ENCODE measurements at places on chromosomes 5 and 9. TPM values are rescaled to one million over a fixed set of nuclear protein-coding genes. Genes with fewer than 3 reads are reported as not detected.
A peak's percentile ranks its signal among the peaks of the same experiment; 100 is the strongest.

GFI1B gene
- 0.19 TPM for total RNA-seq

DNA sequence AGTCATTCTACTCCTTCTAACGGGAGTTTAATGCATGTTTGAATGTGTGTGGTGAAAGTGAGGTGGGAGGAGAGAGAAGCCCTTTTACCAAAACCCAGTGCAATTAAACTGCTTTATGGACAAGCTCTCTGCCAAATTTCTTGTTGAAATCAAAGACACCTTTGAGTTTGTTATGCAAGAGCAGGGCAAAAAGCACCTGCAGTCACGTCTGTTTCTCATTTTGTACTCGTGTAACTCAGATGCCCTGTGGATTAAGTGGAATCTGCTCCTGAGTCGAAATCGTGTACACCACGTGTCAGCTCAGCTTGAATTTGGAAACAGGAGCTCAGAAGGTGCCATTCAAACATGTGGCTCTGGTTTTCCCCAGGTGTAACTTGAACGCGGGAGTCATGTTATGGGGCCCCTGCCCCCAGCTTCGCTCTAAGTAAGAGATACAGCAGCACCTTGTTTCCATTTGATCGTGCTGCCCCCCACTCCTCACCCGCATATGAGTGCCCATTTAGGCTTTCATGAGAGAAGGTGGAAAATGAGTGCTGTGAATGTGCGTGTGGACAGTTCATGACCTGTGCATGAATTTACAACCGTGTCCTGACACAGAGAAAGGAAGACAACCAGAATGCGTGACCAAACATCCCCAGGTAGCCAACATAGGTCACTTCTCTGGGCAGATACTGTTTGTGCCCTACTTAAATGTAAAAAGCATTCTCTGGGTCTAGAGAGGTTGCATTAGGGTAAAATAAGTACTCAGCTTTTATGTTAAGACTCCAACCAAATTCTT lies 347.0 kb upstream of the SLC30A5 start:
- DNase-seq: no peak

DNA sequence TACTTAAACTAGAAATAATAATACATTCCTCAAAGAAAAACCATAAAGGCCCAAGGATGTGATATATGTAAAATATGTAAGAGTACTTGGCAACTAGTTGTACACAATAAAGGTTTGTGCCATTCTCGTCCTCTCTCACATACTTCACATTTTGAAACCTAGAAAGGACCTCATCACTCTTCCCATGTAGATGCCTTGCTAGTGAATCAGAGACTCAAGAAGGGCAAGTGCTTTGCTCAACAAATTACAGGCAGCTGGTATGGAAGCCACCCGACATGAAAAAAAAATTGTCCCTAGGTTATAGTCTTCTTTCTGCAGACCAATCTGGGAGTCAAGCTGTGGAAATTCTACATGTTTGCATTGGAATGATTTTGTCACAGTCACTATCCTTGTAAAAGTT lies 31.7 kb downstream of the ADRB2 start:
- DNase-seq: no peak

- peak; percentile 73 for DNase-seq
Measured at GRCh38 chr9:250039-250438, 35.4 kb downstream of the DOCK8 start.

DNA sequence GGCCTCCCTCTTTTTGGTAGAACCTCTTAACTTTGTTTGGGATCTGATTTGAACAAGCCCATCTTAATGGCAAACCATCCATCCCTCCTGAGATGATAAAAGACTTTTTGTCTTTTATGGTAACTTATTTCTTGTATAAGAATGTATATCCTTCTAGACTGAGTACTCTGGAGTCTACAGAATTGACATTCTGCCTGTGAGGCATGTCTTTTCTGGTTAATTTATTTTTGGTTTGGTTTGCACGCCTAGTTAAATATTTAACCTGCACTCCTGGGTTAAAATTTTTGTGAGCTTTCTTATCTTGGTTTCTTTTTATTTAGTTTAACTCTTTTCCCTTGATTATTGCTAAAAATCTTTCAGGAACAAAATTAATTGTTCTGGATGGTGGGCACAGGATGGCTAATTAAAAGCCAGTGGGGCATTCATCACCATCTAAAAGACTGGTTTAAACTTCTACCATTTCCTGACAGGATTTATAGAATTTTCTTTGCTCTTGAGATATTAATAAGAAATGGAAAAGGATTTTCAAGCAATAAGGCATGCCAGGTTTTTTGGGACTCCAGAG lies 50.3 kb downstream of the PHAX start:
- DNase-seq: no peak

- peak; percentile 54 for DNase-seq
Measured at GRCh38 chr5:137822158-137822764, 45.4 kb upstream of the MYOT start.

DNA sequence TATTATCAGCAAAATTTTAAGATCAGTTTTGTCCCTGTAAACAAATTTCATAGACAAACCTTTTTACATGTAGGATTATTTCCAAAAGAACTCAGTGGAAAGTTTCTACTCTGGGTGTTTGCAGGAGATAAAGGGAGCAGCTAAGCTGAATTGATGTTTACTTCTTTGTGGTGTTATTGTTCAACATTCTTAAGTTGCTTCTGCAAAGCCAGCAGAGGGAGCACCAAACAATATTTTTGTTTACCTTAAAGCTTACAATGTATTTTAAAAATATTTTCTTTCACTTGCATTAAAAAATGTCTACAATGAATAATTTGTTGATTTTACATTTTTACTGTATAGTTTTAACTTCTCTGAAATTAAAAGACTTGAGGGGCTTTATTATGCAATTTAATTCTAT lies 135.4 kb downstream of the ATG10 start:
- DNase-seq: peak; percentile 20

GRCh38 chr5:112419164-112419985 lies at the start of gene EPB41L4A:
Gene EPB41L4A, minus strand, starts transcription at chr5:112419277. Its CDS starts 238 bp downstream, at chr5:112419039.
- peak; percentile 18 for DNase-seq

Data from A172 (cell line).